ENCODE measurements at places on chromosomes 13 and 19. TPM values are rescaled to one million over a fixed set of nuclear protein-coding genes. Genes with fewer than 3 reads are reported as not detected.

The FSD1 gene
- not detected for total RNA-seq

The TPGS1 gene
- 25.5 TPM for total RNA-seq

The OR10H1 gene
- not detected for total RNA-seq

The MRPS31 gene
- total RNA-seq = 22.3 TPM

The PPAN gene
- total RNA-seq = 11.7 TPM

The ONECUT3 gene
- not detected for total RNA-seq

The PROZ gene
- not detected for total RNA-seq

The ZNF528 gene
- 18.5 TPM for total RNA-seq

The C19orf18 gene
- 3.1 TPM for total RNA-seq

The PEG3 gene
- total RNA-seq = 5.8 TPM

The CLIP3 gene
- 4.7 TPM for total RNA-seq

The ZNF98 gene
- total RNA-seq = not detected

The GFY gene
- not detected for total RNA-seq

The PEAK3 gene
- 1.2 TPM for total RNA-seq

The CLDN10 gene
- 0.57 TPM for total RNA-seq

The NFIX gene
- 42.8 TPM for total RNA-seq

The AMER2 gene
- not detected for total RNA-seq

The SYCN gene
- total RNA-seq = not detected

Data from Peyer's patch (tissue), 4 donors.